AG04449 (cell line): ENCODE measurements at places on chromosomes 3 and 15.
A peak's percentile ranks its signal among the peaks of the same experiment; 100 is the strongest.

DNA sequence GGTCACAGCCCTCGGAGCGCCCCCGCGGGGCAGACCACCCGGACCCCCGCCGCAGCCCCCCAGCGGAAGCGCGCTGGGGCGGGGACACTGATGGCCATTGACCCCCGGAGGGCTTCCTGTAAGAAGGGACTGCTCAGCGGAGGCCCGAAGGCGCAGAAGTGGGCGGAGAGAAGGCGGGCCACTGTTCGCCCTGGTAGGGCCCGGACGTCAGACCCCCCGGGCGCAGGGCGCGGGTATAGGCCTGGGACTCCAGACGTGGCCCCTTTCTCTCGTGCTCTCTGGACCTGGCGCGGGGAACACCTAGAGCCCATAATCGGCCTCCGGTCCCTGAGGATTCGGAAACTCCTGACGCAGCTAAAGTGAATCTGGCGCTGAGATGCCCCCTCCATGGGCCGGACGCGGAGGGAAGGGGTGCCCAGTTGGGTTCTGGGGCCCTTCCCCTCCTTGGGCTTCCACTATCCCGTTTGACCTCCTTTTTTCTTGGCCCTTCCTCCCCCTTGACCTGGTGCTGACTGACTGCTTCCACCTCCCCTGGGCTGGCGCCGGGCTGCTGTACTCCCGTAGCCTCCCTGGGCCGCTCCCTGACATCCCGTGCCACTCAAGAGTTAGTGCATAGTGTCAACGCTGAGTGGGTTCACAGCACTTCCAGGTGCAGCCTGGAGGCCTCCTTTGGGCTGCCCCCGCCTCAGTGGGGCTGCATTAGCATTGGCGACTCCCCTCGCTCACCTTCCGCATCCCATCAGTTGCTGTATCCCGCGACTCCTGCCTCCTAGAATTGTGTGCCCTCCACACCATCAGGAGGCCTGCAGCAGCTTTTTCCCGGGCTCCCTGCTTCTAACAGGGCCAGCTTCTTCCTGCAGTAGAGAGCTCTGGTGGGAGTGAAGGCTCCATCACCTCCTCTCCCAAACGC, 694 bp downstream of the ABTB1 start:
- DNase-seq = no peak

DNA sequence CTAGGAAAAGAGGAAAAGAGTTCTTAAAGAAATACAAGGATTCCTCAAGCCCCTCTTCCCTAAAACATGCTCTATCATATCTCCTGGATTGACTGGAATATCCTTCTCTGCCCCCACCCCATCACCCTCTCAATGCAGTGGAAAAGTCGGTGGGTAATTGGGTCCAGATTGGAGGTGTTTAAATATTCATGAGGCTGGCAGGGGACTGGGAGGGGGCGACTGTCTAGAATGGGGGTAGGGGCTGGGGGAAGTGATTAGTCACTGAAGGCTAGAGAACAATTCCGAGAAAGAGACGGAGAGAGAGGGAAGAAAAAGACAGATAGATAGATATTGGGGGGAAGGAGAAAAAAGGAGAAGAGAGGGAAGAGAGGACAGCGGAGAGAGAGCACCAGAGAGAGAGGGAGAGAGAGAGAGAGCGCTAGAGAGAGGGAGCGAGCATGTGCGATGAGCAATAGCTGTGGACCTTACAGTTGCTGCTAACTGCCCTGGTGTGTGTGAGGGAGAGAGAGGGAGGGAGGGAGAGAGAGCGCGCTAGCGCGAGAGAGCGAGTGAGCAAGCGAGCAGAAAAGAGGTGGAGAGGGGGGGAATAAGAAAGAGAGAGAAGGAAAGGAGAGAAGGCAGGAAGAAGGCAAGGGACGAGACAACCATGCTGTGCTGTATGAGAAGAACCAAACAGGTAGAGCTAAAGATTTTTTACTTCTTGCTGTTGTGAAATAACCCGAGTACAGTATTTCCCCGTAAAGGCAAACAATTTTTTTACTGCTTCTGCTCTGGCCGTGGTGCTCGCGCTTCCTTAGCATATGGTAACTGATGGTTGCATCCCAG, at the start of gene GAP43:
GAP43 (plus strand) TSS at position 467 of the 825 bp plus-strand sequence; CDS start at position 647, 180 bp downstream.
- peak; percentile 70 for DNase-seq

DNA sequence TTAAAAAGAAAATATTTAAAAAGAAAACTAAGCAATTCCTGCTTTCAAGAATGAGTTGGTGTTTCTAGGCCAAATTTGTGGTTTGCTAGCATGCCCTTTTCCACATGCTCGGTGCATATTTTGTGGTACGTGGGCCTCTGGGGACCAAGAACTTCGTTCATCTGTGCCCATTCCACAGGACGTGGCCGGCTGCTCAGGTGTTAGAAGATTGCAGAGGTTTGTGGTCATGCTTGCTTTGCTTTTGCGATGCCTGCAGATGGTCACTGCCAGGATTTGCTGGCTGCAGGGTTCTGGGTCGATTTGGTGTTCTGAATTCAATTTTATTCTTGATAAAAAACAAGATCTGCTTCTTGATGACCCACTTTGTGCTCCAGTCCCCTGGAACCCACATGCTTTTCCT, 7.5 kb downstream of the PSTPIP1 start:
- no peak for DNase-seq

DNA sequence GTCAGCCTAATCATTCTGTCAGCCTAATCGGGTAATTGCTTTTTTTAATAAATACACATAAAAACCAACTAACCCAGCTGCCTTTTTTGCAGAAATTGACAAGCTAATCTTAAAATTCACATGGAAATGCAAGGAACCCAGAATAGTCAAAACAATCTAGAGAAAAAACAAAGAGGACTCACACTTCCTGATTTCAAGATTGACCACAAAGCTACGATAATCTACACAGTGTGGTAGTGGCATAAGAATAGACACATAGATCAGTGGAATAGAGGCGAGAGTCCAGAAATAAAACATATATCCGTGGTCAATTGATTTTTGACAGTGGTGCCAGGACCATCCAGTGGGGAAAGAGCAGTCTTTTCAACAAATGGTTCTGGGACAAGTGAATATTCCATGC, 2.4 kb upstream of the C3orf20 start:
- no peak for DNase-seq

DNA sequence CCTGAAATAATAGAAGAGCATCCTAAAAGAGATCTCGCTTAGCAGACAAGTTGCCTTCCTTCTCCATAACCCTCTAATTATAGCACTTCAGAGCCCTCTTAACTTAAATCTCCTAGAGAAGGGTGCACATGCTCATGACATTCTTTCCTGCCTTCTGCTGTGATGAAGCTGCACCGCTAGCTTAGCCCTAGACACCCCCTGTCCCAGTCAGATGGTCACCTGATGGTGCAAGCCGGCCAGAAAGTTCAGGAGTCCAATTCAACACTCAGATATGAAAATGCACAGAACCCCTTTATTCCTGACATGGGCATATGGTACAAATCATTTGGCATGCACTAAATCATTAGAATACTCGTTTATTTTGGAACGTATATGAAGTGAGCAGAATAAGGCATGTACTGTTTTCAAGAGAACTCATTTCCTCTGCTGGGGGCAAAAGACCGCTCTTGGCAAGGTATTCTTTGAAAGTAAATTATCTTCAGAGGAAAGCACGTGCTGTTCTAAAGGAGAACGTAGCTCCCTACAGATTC, 420.4 kb upstream of the PROK2 start:
- no peak for DNase-seq

- no peak for DNase-seq
Observed at GRCh38 chr3:64047787-64048186, 24.5 kb upstream of the PSMD6 start.

GRCh38 chr3:120077731-120078130, 16.5 kb downstream of the GSK3B start:
- DNase-seq = no peak

DNA sequence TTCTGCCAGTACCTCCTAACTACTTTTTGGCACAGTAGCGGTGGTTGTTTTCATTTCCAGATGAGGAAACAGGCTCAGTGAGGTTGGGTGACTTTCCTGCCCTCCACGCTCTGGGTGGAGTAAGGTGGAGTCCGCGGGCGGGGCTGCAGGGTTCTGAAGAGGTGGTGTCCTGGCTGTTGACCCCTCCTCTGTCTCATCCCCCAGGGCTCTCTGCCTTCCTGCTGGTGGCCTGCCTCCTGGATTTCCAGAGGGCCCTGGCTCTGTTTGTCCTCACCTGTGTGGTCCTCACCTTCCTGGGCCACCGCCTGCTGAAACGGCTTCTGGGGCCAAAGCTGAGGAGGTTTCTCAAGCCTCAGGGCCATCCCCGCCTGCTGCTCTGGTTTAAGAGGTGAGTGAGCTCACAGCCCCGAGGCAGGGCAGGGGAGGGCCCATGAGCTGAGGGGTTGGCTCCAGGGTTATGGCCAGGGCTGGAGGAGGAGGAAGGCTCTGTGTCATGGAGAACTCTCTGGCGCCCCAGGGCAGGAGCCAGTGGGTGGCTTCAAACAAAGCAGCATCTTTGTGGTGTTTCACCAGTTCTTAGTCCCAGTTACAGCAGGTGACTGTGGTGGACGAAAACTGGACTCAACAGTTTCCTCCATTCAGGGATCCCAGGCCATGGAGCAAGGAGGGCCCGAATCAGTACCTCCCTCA, 10.4 kb downstream of the SLC28A1 start:
- no peak for DNase-seq

- DNase-seq = peak; percentile 85
Observed at GRCh38 chr3:170724599-170725280, 138.9 kb upstream of the SLC7A14 start.

DNA sequence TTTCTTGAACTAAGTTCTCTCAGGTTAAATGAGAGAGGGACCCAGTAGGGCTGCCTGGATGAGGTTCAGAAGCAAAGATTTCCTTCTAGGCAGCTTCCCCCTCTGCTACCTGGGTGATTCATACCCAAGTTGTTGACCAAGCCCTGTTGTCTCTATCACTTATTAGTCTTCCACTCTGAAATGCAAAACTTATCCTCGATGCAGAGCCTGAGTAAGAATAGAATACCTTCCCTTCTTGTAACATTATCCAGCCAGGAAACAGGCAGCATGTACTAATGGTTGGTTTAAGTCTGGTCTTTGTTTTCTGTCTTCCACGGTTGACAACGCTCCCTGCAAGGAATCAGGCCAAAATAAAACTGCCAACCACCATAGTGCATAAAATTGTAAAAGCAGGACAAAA, 377.3 kb downstream of the MECOM start:
- DNase-seq = no peak

GRCh38 chr3:20773320-20773984, 587.4 kb upstream of the SGO1 start:
- DNase-seq = no peak

GRCh38 chr3:54214845-54215244, 92.5 kb downstream of the CACNA2D3 start:
- no peak for DNase-seq

DNA sequence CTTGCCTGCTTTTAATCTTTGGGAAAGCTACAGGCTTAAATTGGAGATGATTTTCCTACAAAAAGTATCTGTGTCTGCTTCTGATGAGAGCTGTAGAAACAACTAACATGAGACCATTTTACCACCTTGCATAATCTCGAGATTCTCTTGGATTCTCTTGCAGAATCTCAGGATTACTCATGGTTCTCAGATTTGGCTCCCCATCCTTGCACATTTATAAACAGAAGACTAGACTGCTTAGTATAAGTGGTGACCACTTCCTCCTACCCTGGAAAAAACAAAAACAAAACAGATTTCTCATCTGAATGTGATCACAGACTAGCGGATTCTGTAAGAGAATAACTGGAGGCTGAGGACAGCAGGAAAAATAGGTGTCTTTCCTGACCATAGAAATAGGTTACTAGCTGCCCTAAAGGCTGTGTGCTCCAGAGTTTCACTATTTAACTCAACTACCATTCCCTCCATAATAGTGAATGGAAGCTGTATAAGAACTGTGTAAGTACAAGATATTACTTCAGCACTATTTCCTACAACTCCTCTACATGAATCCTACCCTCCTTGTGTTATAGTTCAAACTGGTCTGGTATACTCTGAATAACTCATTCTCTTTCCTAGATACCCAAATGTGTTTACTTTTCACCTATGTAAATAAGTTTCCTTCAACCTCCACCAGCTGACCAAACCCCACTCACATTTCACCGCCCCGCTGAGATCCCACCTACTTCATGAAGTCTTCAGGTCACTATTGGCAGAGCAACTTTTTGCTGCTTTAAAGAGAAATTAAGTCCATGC, 122.2 kb upstream of the C2CD4B start:
- no peak for DNase-seq

GRCh38 chr15:72916897-72917296, 133.3 kb upstream of the ADPGK start:
- DNase-seq = no peak

- peak; percentile 86 for DNase-seq
Observed at GRCh38 chr3:134328147-134328591, 46.1 kb downstream of the AMOTL2 start.

GRCh38 chr15:73388256-73388781, 19.6 kb upstream of the HCN4 start:
- peak; percentile 3 for DNase-seq

- DNase-seq = no peak
Observed at GRCh38 chr15:74243431-74243830, 7.3 kb downstream of the CCDC33 start.

DNA sequence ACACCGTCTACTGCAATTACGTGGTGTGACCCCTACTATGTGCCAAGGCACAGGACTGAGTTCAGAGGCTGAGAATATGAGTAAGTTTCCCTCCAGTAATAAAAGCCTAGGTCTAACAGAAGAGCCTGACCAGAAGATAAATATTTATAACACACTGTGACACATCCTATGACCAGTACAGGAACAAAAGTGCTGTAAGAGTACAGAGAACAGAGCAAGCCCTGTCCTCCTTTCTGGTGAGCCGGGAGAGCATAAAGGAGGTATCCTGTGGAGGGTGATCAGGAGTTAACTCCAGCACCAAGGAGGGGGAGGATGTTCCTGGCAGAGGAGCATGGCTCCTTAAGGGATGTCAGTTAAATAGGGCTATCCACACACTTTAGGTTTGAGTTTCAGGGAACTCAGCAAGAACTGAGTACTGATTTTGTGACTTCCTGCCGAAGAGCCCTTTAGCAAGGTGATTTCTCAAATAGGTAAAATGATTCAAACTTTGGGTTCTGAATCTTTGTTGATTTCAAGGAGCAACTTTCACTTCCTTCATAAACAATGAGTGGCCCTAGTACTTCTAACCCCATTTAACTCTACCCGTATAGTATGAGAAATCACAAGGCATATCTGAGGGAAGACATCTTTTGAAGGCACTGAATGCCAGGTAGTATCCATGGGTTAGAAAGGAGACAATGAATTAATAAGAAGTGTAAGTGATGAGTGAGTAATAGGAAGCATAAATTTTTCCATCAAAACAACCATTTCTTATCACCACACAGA, 198.0 kb downstream of the THRB start:
- DNase-seq = no peak

GRCh38 chr15:78617076-78617475, 3.7 kb downstream of the CHRNA3 start:
- no peak for DNase-seq

- no peak for DNase-seq
Observed at GRCh38 chr15:86762874-86763273, 683.2 kb downstream of the AGBL1 start.

GRCh38 chr15:49832511-49832910, 211.7 kb downstream of the DTWD1 start:
- no peak for DNase-seq

DNA sequence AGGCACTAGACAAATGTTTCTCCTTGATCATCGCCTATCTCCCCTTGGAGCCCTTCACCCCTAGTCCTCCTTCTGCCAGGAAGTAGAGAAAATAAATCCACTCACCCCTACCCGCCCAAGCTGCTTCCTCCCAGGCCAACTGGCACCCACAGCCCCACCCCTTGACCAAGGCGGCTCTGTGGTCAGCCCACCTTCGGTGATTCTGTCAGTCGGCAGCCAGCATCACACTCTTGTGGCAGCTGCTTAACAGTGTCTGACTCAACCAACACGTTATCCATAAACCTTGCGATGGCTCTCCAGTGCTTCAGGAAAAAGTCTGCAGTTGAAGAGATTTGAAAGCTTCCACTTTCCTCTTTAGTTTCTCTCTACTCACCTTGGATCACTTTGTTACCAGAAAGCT, 7.6 kb downstream of the SHF start:
- DNase-seq = no peak
